ENCODE measurements at places on chromosomes 2 and 18.

DNA sequence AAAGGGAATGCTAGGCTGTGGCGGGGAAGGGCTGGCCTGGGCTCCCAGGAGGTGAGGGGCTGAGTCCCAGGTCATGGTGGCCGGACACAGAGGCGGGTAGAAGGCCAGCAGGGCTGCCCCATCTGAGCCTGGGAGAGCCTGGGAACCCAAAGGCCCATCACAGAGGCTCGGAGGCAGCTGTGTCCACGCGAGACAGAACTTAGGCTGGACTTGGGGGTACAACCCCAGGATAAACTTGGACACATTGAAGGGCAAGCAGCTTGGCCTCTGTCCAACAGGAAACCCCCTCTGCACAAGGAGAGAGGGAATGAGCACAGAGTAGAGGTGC is 95.9 kb downstream of the ZFP36L2 start:
- DNase-seq, result no peak

GRCh38 chr2:179859523-179859922 is 1.9 kb downstream of the ZNF385B start:
- DNase-seq, result no peak

DNA sequence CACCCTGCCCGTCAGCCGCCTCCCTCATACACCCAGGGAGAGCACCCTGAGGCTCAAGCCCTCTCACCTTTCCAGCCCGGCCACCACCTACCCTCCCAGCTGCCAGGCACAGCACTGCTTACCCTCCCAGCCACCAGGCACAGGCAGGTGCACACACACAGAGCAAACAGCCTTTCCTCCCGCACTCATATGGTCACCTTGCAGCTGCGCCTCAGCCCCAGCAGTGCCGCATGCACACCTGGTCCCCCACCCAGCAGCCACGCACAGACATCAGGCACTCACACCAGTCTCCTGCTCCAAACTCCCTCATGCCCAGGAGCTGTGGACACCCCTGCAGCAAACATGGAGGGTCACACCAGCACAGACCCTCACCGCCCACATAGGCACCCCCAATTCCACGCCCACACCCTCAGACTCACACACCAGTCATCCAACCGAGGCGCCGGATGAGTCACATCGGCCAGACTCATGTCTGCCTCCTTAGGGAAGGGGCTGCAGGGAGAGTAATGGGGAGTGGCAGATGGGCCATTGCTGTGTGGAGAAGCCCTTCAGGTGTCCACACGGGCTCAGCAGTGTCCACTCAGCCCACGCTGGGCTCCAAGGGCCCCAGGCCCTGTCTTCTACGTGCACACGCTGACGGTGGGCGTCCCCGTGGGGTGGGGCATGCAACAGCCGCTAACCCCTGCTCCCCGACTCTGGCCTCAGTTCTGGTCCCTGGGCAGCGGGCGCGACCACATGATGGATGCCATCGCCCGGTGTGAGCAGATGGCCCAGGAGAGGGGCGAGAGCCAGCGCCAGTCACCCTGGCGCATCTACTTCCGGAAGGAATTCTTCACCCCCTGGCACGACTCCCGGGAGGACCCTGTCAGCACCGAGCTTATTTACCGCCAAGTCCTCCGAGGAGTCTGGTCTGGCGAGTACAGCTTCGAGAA is 22.3 kb upstream of the GPR17 start:
- DNase-seq, result no peak

GRCh38 chr2:128373451-128374000 is 54.9 kb upstream of the HS6ST1 start:
- DNase-seq, result no peak

DNA sequence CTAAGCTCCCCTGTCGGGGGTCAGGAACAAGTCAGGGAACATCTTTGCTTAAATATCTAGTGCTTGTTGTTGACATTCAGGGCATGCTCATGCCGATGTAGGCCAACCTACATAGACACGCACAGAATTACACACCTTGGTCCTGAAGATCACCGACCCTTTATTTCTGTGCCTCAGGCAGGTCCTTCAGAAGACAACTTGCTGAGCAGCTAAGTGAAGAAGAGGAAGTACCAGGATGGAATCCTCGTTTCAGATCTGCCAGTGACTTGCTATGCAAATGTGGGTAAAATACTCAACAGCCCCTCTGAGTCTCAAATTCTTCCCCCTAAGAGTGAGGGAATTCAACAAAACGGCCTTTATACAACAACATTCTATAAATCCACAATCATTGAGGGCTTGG is 494.7 kb downstream of the BCL11A start:
- no peak for DNase-seq

DNA sequence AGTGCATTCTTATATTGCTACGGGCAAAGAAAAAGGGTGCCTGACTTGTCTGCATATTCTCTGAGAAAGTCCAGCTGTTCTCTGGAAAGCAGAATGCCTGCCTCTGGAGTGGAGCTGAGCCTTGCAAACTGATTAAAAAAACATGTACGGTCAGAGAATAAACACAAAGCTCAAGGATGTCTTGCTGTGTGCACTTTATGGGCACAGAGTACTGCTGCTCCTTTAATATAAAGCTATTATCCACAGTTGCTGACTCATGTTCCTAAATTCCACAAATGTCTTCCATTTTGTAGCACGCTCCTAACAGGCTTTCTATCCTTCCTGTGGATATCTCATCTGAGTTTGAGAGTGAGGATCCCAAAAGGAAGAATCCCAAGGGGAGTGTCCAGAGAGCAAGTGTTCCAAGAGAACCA is 229.0 kb downstream of the MREG start:
- no peak for DNase-seq

DNA sequence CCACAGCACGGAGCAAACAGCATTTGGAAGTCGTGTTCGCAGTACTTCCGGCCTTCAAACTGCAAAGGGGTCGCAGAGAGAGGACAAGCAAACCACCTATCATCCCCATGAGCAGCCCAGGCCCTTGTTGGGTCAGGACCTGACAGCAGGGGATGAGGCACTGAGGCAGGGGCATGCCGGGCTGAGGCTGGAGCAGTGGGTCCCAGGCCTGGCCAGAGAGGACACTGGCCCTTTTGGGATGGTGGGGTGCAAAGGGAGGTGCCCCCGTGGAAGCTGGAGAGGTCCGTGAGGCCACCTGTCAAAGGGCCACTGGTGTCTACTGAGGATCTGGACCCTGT is 8.9 kb downstream of the GPR17 start:
- no peak for DNase-seq

Measured in forelimb muscle (tissue), 1 donor.